Spinal cord (tissue), 10 donors: ENCODE measurements at places on chromosomes 3 and 15. TPM values are rescaled to one million over a fixed set of nuclear protein-coding genes. Genes with fewer than 3 reads are reported as not detected.

Gene ERICH6
- 0.89 TPM for polyA plus RNA-seq

Gene LRRIQ4
- polyA plus RNA-seq = 0.26 TPM

DNA sequence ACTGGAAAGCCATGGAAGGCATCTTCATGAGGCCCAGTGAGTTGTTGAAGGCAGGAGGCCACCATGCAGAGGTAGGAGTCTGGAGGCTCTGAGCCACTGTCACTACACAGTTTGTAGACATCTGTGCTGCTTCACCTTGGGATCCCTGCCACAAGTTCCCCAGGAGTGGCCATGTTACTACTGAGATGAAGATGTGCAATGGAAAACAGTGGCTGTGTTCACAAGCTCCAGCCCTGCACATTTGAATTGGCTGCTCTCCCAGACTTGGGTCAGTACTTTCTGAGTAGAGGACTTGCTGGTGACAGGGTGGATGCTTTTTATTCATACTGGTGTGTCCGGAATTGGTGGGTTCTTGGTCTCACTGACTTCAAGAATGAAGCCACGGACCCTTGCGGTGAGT, 86.9 kb upstream of the C15orf39 start:
- DNase-seq = no peak

DNA sequence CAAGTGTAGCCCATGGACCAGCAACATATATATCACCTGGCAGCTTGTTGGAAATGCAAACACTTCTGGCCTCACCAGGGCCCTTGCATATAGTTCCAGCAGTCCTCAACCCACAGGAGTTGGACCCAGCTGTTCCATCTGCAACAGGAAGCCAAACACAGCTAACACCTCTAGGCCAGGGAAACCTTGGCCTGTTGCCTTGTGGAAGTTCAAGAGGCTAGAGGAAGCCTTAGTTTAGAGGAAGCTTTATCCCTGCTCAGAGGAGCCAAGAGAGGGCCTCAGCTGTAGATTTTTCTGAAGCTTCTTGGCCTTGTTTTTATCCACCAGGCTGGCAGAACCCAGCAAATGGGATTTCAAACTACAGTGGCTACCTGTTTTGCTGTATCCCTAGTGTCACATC, 11.4 kb downstream of the FHIT start:
- no peak for DNase-seq

DNA sequence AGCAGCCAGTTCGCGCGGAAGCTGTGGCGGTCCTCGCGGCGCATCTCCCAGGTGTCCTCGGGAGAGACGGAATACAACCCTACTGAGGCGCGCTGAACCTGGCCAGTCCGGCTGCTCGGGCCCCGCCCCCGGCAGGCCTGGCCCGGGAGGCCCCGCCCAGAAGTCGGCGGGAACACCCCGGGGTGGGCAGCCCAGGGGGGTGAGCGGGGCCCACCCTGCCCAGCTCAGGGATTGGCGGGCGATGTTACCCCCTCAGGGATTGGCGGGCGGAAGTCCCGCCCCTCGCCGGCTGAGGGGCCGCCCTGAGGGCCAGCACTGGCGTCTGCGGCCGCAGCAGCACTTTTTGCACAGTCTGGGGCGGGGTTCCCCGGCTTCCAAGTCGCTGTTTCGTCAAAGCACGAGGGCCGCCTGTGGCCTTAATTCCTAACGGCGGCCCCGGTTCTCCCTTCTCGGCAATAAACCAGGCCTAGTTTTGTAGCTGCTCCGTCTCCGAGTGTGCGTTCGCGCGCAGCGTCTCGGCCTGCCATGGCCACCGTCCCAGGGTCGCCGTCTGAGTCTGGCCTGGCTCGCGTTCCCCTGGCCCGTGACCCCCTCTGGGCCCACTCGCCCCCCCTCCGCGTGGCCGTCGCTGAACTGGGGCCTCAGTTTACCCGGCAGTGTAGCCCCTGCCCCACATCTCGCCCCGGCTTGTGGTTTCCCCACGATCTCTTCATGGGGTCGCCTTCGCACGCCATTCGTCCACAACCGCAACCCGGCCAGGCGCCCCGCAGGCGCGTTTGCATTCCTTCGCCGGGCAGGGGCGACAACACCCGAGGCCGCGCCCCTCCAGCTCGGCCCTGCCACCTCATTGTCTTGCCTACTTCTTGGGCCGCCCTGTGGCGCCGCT, 30.0 kb downstream of the NBEAL2 start:
- peak; percentile 79 for DNase-seq
